Suprapubic skin (tissue), 4 donors: ENCODE measurements at places on chromosomes 6 and 20. TPM values are rescaled to one million over a fixed set of nuclear protein-coding genes. Genes with fewer than 3 reads are reported as not detected.

- H3K27me3 ChIP-seq = no peaks in the 10 kb centered on the region
- H3K27ac ChIP-seq = no peak overlapping the region
- H3K4me3 ChIP-seq = no peak overlapping the region
- DNase-seq = no peak
Measured at GRCh38 chr6:144797881-144798589, 512.9 kb downstream of the UTRN start.

DNA sequence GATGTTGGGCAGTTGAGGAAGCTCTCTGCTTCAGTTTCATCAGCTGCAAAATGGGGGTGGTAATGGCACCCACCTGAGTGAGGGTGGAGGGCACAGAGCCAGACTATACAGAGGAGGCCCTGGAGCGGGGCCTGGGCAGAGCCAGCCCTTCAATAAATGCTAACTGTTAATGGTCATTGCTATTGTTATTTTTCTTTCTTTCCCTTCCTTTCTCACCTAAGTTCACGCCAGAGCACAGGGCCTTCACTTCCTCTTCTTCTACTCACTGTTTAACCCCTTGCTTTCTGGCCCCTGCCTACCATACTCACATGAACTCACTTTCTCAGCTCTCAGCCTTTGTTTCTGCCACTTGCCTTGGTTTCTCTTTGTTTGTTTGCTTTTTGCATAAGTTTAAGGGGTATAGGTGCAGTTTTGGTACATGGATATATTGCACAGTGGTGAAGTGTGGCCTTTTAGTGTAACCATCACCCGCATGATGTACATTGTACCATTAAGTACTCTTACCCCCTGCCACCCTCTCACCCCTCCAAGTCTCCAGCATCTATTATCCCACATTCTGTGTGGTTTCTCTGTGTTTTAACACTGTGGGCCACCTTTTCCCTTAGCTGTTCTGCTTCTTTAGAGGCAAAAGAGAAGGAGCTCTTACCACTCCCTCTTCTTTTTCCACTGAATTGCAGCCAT is 7.5 kb upstream of the RREB1 start:
- H3K27ac ChIP-seq = no peak overlapping the region
- H3K4me1 ChIP-seq = no peaks in the 10 kb centered on the region
- no peaks in the 10 kb centered on the region for H3K27me3 ChIP-seq
- no peak overlapping the region for H3K4me3 ChIP-seq
- DNase-seq = no peak
- no peaks in the 10 kb centered on the region for H3K36me3 ChIP-seq

GRCh38 chr6:128686084-128686483 is 165.7 kb upstream of the PTPRK start:
- H3K27me3 ChIP-seq = no peaks in the 10 kb centered on the region
- no peaks in the 10 kb centered on the region for H3K36me3 ChIP-seq
- no peak for DNase-seq
- H3K4me1 ChIP-seq = no peaks in the 10 kb centered on the region
- H3K27ac ChIP-seq = no peak overlapping the region

DNA sequence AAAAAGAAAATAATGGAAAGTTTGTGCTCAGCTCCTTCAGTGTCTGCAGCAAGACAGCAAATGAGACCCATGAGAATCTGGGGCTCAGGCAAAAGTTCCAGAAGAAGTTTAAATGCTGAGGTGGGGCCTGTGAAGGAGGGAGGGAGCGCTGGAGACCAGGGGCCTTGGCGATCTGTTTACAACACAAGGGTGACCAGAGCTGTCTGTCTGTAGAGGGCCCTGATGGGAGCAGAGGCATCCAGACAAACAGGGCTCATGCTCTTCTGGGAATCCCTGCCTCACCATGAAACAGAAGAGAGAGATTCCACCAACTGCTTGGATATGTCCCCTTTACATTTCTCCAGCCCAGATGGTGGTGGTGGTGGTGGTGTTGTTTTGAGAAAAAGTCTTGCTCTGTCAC is 79.3 kb upstream of the SHLD1 start:
- H3K4me3 ChIP-seq = no peak overlapping the region
- H3K27me3 ChIP-seq = no peaks in the 10 kb centered on the region
- no peaks in the 10 kb centered on the region for H3K36me3 ChIP-seq
- no peak overlapping the region for H3K27ac ChIP-seq
- H3K4me1 ChIP-seq = peaks cover 17% of the 10 kb centered on the region
- DNase-seq = no peak

- no peak overlapping the region for H3K4me3 ChIP-seq
- no peak overlapping the region for H3K27ac ChIP-seq
- no peaks in the 10 kb centered on the region for H3K36me3 ChIP-seq
- no peaks in the 10 kb centered on the region for H3K4me1 ChIP-seq
Measured at GRCh38 chr6:170094686-170095272, 196.1 kb downstream of the DLL1 start.

DNA sequence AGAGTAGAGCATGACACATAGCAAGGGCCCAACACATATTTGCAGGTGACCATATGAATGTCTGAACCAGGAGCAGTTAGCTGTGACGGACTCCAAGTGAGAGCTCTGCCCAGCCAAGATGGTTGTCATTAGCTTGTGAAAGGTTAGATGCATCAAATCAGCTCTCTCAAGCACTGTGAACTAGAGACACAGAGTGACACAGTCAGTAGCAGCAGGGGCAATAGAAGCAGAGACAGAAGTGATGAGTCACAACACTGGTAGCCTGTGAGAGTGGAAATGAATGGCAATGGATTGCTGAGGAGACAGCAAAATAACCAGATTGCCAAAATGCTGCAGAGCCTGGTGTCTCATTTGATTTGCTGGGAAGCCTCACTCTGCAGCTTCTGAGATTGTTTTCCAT is 558.9 kb downstream of the PKHD1 start:
- H3K27me3 ChIP-seq = no peaks in the 10 kb centered on the region
- no peaks in the 10 kb centered on the region for H3K4me1 ChIP-seq
- no peak overlapping the region for H3K27ac ChIP-seq
- no peak overlapping the region for H3K4me3 ChIP-seq
- DNase-seq = no peak

DNA sequence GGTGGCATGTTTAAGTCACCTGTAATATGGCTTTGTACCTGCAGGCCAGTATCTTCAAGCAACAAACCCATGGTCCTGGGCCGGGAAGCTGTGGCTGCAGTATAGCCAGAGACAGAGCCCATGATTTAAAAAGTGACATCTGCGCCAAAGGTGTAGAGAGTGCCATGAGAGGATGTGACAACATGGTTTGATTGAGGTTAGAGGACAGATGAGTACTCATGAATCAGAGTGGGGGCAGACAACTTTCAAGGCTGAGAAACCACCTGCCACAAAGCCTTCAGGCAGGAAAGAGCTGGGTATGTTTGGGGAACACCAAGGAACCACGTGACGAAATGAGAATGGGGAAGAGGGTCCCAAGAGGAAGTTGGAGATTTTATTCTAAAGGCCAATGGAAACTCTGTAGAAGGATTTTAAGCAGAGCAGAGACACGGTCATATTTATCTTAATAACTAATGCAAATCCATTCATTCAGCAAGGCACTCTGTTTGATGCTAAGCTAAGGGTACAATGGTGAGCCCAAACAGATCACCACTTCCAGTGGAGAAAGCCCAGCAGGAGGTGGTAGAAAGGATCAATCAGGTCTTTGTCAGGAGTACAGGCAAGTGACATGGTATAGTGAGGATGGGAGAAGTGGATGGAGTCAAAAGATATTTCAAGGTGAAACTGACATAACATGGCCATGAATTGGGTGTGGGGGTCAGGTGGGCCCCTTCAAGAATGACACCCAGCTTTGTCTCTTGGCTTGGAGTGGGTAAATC is 3.4 kb upstream of the MICAL1 start:
- no peak for DNase-seq
- no peak overlapping the region for H3K4me3 ChIP-seq
- H3K36me3 ChIP-seq = peaks cover 8% of the 10 kb centered on the region

DNA sequence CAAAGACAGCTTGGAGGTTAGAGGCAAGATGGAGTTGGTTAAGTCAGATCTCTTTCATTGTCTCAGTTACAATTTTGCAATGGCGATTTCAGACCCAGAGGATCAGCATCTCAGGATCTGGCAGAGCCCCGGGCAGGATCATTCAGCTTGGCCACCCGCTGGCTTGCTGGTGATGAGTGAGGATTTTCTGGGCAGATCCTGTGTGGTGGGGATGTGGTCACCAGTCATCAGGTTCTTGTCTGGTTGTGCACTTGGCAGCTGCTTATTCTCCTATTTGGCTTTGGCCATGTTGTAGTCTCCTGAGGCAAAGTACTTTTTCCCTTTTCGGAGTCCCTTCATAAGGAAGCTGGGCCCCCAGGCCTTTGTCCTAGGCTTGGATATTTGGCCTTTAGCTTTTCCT is 953.9 kb downstream of the KIF16B start:
- H3K36me3 ChIP-seq = no peaks in the 10 kb centered on the region
- H3K4me3 ChIP-seq = no peak overlapping the region
- H3K27me3 ChIP-seq = no peaks in the 10 kb centered on the region
- H3K4me1 ChIP-seq = no peaks in the 10 kb centered on the region
- DNase-seq = no peak

DNA sequence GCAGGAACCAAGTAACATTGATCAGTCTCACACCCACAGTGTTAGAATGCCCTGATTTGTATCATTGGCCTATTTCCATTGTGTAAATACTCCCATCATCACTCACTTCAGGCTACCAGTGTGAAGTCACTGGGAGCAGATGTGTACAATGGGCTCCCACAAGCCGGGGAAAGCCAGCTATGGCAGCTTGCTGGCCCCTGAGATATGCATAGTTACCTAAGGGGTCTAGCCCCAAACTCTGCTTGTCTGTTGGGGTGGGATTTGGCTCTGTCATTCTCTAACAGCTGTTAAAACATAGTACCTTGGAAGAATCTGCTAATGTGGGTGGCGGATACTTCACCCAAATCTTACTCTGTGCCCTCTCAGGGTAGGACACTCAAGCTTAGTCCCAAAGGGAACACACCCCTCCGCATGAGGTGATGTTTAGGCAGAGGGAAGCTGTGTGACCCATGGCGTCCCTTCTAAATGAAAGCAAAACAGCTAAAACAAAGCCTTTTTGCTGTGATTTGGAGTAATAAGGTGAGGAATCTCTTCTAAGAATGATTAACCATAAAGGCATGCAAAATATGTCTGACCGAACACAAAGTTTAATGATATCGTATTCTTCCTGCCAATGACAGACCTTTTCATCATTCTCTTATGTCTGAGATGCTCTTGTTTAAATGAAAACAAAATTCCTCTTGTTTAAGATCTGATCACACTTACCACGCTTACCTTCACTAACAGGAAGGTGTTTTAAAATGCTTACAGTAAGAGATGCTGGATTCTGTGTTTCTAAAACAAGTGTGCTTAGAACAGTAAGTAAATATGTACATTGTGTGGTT is 45.9 kb upstream of the PXDC1 start:
- peaks cover 29% of the 10 kb centered on the region for H3K4me1 ChIP-seq
- H3K27ac ChIP-seq = no peak overlapping the region
- no peak for DNase-seq

- no peaks in the 10 kb centered on the region for H3K36me3 ChIP-seq
- H3K27ac ChIP-seq = no peak overlapping the region
- H3K4me3 ChIP-seq = peak overlapping the region; percentile 57
- H3K27me3 ChIP-seq = no peaks in the 10 kb centered on the region
- H3K4me1 ChIP-seq = peaks cover 40% of the 10 kb centered on the region
Measured at GRCh38 chr20:32535953-32536823, 48.9 kb downstream of the NOL4L start.

DNA sequence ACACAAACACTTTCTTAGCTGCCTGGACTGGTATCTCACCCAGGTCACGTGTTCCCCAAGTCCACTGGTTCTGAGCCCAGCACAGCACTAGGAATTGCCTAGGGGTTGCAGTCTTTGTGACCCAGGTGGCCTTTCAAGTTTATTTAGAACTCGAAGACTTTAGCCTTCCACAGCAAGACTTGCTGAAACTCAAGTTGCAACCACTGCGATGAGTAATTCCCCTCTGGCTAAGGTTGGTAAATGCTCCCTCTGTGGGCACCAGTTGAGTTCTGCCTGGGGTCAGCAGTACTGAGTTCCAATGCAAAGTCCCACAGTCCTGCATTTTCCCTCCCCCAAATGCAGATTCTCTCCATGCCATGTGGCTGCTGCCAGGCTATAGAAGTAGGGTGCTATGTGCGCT is 77.6 kb upstream of the MOCS1 start:
- H3K4me1 ChIP-seq = no peaks in the 10 kb centered on the region
- H3K36me3 ChIP-seq = no peaks in the 10 kb centered on the region
- H3K27ac ChIP-seq = no peak overlapping the region
- no peaks in the 10 kb centered on the region for H3K27me3 ChIP-seq
- DNase-seq = no peak

DNA sequence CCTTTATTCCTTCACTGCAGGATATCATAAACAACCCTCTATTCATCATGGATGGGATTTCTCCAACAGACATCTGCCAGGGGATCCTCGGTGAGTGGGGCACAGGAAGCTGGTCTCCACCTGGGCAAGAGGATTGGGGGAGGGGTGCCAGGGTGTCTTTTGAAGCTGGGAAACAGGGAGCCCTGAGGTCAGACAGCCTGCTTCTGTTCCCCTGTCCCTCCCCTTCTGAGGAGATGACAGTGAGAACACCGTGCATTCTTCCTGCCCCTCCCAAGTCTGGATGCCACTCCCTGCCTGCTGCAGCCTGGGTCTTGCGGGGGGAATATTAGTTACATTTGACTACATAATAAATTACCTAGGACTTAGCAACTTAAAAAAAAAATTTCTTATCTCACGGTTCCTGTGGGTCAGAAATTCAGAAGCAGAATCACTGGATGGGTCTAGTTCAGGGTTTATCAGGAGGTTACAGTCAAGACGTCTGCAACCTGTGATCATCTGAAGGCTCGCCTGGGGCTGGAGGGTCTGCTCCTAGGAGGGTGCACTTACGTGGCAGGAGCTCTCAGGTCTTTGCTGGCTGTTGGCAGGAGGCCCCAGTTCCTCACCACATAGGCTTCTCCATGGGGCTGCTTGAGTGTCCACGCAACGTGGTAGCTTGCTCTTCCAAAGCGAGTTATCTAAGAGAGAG is 11.4 kb downstream of the CAPN11 start:
- H3K4me3 ChIP-seq = no peak overlapping the region
- no peaks in the 10 kb centered on the region for H3K36me3 ChIP-seq
- H3K4me1 ChIP-seq = peaks cover 19% of the 10 kb centered on the region
- H3K27me3 ChIP-seq = no peaks in the 10 kb centered on the region
- no peak for DNase-seq

DNA sequence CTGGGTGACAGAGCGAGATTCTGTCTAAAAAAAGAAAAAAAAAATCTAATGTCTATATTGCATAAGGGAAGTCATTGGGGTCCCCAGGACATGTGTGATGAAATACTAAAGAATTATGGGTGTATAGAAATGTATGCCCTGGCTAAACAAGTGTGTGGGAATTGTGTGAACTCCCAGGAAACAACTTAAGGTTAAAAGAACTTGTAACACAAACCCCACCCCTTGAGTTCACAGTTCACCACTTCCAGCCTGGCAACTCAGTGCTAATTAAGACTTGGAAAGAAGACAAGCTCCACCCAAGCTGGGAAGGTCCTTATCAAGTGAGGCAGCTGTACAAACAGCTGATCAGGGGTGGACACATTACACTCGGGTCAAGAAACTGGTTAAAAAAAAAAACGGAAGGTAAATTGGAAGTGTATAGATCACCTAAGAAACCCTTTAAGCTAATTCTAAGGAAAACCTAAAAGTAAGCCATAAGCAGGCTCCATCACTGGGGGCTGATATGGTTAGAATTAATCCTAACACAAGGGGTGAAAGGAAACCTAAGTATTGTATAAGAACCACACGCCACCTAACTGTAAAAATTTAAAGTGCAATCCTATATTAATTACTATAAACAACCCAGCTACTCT is 25.2 kb downstream of the HLA-A start:
- H3K36me3 ChIP-seq = peaks cover 4% of the 10 kb centered on the region
- H3K27me3 ChIP-seq = no peaks in the 10 kb centered on the region
- H3K4me1 ChIP-seq = peaks cover 43% of the 10 kb centered on the region
- H3K4me3 ChIP-seq = no peak overlapping the region

The GOPC gene
- total RNA-seq = 15.5 TPM

The WRNIP1 gene
- 62.0 TPM for total RNA-seq
